Cardiac septum (tissue), 1 donor: ENCODE measurements at places on chromosomes 12 and 14.
A peak's percentile ranks its signal among the peaks of the same experiment; 100 is the strongest.

GRCh38 chr12:49264466-49264872 lies 413 bp upstream of the TUBA1C start:
- no peak for DNase-seq

DNA sequence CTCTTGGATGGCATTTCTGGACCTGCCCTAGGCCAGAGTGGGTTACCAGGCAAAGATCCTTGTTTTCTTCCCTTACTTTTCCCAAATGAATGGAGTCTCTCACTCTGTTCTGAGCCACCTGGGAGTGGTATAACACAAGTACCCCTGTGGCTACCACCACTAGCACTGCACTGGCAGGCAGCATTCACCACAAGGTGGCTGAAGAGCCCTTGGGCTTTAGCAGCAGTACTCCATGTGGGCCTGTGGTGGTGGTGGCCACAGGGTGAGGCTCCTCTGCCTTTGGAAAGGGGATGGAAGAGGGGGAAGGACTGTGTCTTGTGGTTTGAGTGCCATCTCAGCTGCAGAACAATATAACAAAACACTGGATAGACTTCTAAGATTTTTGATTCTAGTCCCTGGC lies 38.1 kb upstream of the LMNTD1 start:
- no peak for DNase-seq

GRCh38 chr12:104410786-104411185 lies 46.0 kb upstream of the CHST11 start:
- DNase-seq = no peak

DNA sequence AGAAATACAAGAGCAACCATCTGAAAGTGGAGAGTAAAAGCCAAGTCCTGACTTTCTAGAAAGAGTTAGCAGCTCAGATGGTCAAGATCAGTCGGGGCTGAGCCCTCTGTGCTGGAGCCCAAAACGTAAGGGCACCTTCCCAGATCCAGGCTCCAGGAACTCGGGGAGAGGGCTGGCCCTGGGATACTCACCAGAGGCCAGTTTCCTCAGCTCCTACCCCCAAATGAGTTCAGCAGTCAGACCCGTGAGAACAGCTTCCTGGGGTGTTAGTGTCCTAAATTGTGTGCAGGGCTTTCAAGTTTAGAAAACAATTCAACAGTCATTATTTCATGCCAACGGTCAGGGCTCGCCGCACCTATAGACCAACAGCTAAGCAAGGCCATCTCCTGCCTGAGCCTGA lies 147.6 kb upstream of the FKBP4 start:
- DNase-seq = peak; percentile 22

- DNase-seq = no peak
These were observed 1.8 kb downstream of the ZDHHC22 start for GRCh38 chr14:77139540-77140358.

DNA sequence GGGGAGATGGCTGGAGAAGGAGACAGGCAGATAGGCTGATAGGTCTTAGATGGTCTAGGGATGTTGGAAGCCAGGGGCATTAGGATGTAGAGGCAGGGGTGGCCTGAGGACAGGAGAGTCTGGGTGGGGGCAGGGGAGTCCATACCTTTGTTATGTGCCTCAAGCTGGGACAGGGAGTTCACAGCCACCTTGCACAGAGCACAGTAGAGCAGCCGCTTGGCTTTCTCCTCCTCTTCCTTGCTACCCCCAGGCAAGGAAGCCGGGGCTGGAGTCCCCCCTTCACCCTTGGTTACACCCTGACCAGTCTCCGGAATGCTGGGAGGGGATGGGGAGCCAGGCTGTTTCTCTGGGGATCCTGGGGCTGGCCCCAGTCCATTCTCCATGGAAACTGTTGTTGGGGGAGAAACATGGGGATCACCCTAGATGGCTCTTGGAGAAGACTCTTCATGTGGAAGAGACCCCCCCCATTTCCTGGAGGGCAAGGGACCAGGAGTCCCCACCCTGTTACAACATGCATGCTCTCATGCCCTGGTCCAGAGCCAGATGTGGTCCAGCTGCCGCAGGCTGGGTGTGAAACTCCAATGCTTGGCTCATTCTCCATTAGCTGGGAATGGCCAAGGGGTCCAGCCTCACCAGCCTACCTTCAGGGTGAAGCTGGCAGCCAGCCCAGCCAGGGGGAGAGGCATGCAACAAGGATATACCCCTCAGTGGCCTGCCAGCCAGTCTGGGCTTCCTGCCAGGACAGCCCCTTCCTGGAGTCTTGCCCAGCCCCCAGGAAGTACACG lies 7.2 kb upstream of the GPR84 start:
- DNase-seq = no peak

GRCh38 chr14:50955373-50956043 lies 11.2 kb upstream of the PYGL start:
- DNase-seq = peak; percentile 81

DNA sequence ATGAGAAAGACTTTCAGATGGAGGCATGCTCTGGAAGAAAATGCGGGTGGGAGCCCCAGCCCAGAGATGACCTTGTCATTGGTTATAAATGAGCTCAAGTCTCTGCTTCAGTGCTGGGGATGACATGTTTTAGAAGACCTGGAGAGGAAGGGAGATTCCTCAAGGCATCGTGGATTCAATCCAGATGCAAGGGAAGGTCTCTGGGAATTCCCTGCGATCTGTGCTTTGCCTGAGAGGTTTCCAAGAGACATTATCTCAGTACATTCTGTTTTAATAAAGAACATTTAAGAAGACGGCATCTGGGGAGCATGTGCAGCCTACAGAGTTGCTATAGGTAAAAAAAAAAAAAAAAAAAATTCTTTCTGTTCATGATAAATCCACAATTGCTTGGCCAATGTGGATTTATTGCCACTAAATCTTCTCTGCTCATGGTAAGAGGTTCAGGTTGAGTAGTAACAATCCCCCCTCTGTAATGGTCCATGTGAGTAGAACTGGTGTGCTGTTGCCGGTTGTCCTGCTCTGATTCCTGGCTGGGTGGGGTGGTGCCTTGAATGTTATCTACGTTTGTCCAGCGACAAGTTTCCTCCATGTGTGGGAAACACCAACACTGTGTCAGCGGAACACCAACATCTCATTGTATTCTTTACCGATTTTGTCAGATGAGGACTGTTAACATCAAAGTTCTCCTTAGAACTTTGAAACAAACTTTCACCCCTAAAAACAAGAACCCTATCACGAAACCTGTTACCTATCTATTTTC lies 230.0 kb downstream of the MSRB3 start:
- DNase-seq = no peak

GRCh38 chr12:89384807-89385206 lies 32.5 kb upstream of the DUSP6 start:
- no peak for DNase-seq

GRCh38 chr14:64691376-64691775 lies 12.8 kb upstream of the PLEKHG3 start:
- no peak for DNase-seq

- DNase-seq = no peak
These were observed 228.5 kb downstream of the VRK1 start for GRCh38 chr14:97025722-97026121.

DNA sequence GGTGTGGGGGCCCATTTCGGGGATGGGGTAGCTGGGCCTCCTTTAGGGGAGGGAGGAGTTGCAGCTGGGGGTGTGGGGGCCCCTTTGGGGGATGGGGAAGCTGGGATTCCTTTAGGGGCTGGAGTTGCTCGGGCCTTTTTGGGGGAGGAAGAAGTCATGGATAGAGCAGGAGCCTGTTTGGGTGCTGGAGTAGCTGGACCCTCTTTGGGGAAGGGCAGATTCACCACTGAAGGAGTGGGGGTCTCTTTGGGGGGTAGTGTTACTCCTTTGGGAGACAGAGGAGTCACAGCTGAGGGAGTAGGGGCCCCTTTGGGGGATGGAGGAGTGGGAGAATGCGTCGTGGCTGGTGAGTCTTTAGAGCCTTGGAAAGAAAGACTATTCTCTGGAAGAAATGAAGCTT lies 6.5 kb downstream of the NACA start:
- no peak for DNase-seq

GRCh38 chr14:73452341-73453186 lies 5.8 kb downstream of the NUMB start:
- no peak for DNase-seq

- DNase-seq = no peak
These were observed 26.3 kb downstream of the BICDL1 start for GRCh38 chr12:120015313-120015712.

DNA sequence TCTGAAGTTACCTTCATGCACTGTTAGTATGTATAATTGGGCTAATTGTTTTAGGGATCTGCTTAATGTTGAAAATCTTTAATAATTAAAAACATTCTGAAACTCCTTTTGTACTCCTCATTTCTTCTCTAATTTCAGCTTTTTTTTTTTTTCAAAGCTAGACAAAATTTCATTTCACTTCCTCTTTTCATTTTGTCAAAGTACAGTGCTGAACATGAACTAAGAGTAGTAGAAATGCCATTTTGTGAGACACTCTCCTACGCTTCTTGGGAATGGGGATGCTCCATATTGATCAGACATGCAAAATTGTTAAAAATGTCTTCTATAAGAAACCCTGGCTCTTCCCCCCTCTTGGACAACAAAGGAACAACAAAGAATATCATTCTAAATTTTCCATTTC lies 1.7 kb downstream of the ABCD2 start:
- DNase-seq = no peak

DNA sequence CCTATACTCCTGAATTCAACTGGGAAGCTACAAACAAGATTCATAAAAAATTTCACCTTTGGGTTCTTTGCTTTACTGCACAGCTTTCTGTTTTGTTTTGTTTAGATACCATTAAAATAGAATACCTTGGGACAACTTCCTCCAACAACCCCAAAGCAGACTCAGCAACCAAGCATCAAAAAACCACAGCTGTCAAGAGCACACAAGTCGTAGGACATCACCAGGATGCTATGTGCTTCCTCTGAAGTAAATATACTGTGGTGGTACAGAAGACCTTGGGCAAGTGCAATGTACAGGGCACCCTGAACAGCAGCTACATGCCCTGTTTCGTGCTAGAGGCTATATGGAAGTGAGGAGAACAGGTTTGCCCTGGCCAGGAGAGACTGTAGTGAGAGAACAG lies 359.3 kb downstream of the BCL11B start:
- DNase-seq = no peak

DNA sequence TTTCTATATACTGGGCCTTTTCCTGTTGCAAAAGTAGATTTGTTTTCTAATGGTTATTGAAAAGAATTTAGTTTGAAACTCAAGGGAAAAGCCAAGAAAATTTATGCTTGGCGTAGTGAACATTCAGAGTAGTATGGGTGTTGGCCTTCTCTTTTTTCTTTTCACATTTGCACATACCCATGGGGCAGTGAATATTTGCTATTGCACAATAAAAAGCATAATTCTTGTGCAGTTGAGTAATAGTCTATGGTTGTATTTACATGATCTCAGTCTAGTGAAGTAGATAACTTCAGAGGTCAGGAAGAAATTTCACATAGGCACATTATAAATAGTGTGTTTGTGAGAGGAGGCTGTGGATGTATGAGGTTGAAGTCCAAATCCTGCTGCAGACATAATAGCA lies 158.1 kb downstream of the FLRT2 start:
- no peak for DNase-seq

DNA sequence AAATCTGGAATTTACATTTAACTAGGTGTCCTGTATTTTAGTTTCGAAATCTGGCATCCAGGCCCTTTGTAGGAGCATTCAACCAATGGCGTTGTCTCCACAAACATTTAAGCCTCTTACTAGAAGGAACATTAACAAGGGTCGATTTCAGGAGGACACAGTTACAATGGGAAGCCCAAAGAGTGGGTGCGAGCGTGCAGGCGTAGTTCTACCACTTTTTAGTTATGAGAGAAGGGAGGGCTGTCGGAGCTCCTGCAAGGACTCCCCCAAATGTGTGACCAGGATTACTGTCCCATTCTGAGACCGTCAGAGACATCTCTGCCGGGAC lies 365 bp upstream of the ABHD4 start:
- no peak for DNase-seq
